Caco-2 (cell line): ENCODE measurements at places on chromosomes 7 and 10.

DNA sequence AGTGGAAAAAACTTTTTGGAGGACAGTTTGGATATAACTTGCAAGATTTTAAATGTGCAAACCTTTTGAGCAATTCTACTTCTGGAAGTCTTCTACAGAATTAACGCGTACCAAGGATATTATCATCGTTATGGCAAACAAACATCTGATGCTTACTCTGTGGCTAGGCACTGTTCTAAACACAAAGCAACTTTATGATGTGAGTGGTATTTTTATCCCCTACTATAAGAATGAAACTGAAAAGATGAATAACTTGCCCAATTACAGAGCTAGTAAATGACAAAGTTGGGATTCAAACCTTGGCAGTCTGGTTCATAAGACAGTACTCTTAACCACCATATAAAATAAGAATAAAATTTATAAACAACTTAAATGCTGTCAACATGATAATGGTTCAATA, 15.8 kb downstream of the ASZ1 start:
- no peak for DNase-seq

GRCh38 chr10:91103384-91104192, 116.9 kb upstream of the PCGF5 start:
- no peak for DNase-seq

- no peak for DNase-seq
Observed at GRCh38 chr7:257647-257992, 32.4 kb upstream of the FOXL3 start.

DNA sequence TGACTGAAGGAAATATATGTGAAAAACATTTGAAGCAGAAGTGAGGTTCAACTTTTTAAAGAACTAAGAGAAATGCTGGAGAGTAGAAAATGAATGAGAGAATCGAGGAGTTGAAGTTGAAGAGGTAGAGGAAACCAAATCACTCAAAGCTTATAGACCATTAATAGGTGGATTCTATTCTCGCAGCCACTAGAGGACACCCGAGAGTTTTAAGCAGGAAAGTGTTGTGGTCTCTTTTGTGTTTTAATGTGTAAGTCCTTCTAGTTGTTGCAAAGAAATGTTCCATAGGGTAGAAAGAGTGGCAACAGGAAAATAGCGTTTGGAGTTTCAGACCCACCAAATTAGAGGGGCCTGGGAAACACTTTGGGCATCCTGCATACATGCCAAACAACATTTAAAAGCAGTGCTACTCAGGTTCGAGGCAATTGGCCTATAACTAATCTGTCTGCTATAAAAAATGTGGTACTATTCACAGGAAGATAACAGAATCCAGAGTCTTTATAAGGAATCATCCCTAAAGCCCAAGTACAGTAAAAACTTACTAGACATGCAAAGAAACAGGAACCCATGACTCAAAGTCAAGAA, 75.3 kb upstream of the TAS2R16 start:
- no peak for DNase-seq

GRCh38 chr10:75048669-75049098, 62.8 kb upstream of the SAMD8 start:
- no peak for DNase-seq

GRCh38 chr7:36019538-36019937, 133.5 kb upstream of the EEPD1 start:
- no peak for DNase-seq

GRCh38 chr10:101241840-101242707, 12.8 kb upstream of the LBX1 start:
- no peak for DNase-seq

DNA sequence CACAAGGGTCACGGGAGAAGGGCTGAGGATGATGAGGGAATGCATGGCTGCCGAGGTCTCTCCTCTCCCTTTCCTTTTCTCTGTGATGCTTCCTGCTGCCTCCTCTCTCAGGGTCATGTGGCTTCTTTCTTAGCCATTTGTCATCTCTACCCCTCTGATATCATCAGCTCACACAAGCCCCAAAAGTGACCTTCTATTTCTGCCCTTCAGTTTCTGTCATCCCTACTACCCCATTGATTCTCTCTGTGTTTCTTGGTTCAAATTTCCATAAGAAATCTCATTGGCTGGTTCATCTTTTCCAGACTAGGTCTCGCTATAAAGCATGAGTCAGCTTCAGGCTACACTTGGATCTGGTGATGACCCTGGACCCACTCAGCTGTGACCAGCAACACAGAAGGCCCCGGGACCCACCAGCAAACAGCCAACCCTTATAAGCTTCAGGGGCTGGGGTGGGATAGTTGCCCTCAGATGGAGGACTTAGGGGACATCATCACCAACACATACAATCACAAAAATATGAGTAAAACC, 284.3 kb downstream of the SKAP2 start:
- no peak for DNase-seq

DNA sequence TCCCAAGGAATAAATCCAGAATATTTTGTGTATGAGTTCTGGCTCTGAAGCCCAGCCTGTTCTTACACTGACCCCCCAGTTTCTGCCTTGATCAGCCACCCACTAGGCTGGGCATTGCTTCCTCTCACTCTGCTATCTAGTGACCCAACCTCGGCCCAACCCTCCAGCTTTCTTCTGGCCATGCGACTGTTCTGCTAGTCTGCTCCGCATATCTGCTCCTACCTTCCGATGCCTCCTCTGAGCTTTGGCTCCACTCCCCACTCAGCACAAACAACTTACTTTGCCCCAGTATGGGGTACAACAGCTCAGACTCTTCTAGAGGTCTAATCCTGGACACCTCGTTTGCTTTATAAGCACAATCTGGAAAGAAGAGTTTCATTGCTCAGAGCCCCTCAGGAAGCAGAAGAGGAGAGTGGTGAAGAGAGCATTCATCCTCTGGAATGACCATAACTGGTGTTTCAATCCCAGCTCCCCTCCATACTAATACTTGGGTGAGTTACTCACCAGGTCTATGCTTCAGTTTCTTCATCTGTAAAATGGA, 99.6 kb downstream of the NPSR1 start:
- no peak for DNase-seq
